Stimulated activated CD4-positive, alpha-beta T cell treated with anti-CD3 and anti-CD28 coated beads, Interleukin-15, amount 100 ng/mL, for 1 hour (primary cell): ENCODE measurements at places on chromosomes 3 and 15.

- DNase-seq: no peak
Measured at GRCh38 chr3:77125966-77126365, 86.1 kb downstream of the ROBO2 start.

GRCh38 chr3:188689101-188689574 lies 482.6 kb upstream of the TPRG1 start:
- DNase-seq: no peak

DNA sequence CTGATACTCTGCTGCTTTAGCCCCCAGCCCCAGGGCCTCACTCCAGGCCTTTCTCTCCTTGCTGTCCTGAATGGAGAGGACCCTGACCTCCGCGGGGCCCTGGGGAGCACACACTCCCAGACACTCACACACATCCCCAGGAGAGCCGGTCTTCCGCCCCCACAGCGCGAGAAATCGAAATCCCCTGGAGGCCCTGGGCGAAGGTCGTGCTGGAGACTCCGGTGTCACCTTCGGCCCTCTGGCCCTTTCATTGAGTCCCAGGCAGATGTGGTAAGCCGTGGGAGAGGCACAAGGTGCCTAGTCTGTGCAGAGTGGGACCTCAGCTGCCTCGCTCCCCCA lies 848 bp upstream of the GOLGA8B start:
- no peak for DNase-seq

DNA sequence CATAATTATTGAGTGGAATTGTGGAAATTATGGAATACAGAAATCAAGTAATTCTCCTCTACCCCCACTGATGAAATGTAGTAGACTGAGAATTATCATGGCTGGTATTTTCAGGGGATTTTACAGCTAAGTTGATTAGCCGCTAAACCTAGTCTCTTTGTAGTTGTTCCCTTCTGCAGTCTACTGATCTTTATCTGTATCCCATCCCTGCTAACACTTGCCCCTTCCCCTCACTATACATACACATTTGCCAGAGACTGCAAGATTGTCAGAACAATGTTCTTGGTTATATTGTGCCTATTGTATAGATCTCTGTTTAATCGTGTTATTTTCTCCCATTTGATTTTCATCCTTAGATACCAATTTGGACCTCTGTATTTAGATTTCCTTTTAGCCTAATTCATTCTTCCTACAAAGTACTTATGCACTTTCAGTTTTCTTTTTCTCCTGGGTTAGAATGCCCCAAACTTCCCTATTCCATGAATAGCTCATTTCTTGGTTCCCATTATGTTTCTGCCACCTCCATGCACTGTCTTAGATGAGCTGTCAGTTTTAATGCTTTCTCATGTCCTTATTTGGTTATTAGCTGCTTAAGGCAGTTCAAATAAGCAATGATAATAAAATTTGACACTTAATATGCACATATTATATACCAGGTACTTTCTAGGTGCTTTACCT lies 86.9 kb downstream of the CDIN1 start:
- DNase-seq: no peak

- DNase-seq: no peak
Measured at GRCh38 chr15:35305946-35306345, 220.9 kb upstream of the NANOGP8 start.
